ENCODE measurements at places on chromosomes 12 and 14. TPM values are rescaled to one million over a fixed set of nuclear protein-coding genes. Genes with fewer than 3 reads are reported as not detected.
A peak's percentile ranks its signal among the peaks of the same experiment; 100 is the strongest.

CELA1 gene
- total RNA-seq, result 1.2 TPM

PDZRN4 gene
- not detected for total RNA-seq

RAD9B gene
- 0.31 TPM for total RNA-seq

GALNT6 gene
- 10.2 TPM for total RNA-seq

NFKBIA gene
- 977 TPM for total RNA-seq

TEX52 gene
- not detected for total RNA-seq

NXPH4 gene
- total RNA-seq, result not detected

PAH gene
- total RNA-seq, result not detected

TAS2R8 gene
- not detected for total RNA-seq

KRT77 gene
- 0.11 TPM for total RNA-seq

- H3K27me3 ChIP-seq, result peaks cover 15% of the 10 kb centered on the region
- H3K4me1 ChIP-seq, result no peaks in the 10 kb centered on the region
- no peak overlapping the region for H3K4me3 ChIP-seq
Measured at GRCh38 chr14:94203473-94204210, 29.5 kb downstream of the PPP4R4 start.

GRCh38 chr14:93749076-93749420 is 39.2 kb downstream of the PRIMA1 start:
- no peak overlapping the region for H3K4me3 ChIP-seq
- no peak for DNase-seq
- H3K36me3 ChIP-seq, result no peaks in the 10 kb centered on the region
- H3K27me3 ChIP-seq, result no peaks in the 10 kb centered on the region

GRCh38 chr14:33120341-33120740 is 181.7 kb downstream of the NPAS3 start:
- no peak overlapping the region for H3K27ac ChIP-seq
- no peaks in the 10 kb centered on the region for H3K36me3 ChIP-seq
- DNase-seq, result no peak
- no peaks in the 10 kb centered on the region for H3K4me1 ChIP-seq

DNA sequence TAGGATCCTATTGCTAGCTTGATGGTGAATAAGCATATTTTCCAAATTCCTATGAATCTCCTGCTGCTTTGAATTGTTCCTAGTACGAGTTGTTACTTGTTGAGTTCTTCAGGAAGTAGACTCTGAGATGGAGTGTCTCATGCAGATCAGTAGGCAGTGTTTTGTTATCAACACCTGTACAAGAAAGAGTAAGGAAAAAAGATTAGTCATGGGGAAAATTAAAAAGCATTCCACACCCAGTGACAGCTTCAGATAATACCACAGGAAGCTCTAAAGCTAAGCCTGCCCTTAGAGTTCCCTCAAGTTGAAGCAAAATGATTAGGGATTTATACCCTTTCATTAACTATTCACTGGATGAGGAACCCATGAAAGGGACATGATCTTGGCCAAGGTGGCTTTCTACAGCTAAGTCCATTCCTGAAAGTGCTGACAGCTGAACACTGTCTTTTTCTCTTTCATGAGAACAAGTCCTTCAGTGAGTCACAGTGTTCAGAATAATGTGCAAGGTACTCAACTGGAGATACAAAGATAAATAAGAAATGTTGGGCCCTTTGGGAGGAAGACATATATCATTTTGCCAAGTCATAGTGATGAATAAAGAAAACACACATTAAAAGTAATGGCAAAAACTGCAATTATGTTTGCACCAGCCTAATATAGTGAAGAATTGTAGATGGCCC is 49.1 kb downstream of the CCER1 start:
- no peak for DNase-seq
- H3K27me3 ChIP-seq, result no peaks in the 10 kb centered on the region
- no peak overlapping the region for H3K27ac ChIP-seq
- H3K36me3 ChIP-seq, result no peaks in the 10 kb centered on the region

- H3K27me3 ChIP-seq, result no peaks in the 10 kb centered on the region
- no peaks in the 10 kb centered on the region for H3K36me3 ChIP-seq
- H3K4me3 ChIP-seq, result no peak overlapping the region
- DNase-seq, result no peak
Measured at GRCh38 chr12:14984036-14984435, 11.2 kb downstream of the PDE6H start.

DNA sequence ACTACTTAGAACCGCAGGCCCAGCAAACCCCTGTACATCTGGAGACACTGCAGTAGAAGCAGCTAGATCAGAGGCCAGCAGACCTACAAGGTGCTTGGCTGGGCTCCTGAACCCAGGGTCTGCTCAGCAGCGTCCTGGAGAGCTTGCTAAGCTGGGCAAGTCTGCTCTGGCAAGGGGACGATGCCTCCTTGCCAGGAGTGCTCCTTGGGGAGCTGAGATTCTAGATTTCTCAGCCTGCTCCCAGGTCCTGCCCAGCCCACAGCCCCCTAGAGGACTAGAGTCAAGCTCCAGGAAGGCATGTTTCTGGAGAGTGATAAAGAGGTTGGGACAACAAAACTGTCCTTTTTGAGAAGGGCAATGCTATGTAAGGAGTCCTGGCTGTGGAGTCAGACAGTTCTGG is 60.3 kb downstream of the HSPB8 start:
- H3K27ac ChIP-seq, result no peak overlapping the region
- no peak overlapping the region for H3K4me3 ChIP-seq
- H3K4me1 ChIP-seq, result no peaks in the 10 kb centered on the region
- no peak for DNase-seq
- H3K27me3 ChIP-seq, result peaks cover 2% of the 10 kb centered on the region

DNA sequence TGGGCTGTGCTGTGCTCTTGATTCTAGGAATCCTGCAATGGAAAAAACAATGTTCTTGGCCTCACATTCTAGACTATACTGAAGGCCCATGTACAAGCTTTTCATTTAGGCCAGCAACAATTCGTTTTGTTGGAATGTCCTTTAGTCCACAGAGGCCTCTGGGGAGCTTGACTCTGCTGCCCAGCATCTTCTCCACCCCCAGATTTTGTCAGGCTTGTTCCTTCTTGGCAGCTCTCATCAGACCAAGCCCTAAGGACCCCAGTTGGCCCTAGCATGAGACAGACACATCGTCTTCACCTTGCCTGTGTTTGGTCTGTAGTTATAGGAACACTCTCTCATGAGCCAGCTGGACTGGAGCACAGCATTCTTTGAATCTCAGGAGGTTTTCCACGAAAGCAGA is 300.1 kb downstream of the VRK1 start:
- no peaks in the 10 kb centered on the region for H3K4me1 ChIP-seq
- no peak for DNase-seq
- H3K27ac ChIP-seq, result no peak overlapping the region
- H3K27me3 ChIP-seq, result peaks cover 3% of the 10 kb centered on the region
- no peaks in the 10 kb centered on the region for H3K36me3 ChIP-seq
- no peak overlapping the region for H3K4me3 ChIP-seq

GRCh38 chr12:1797011-1797901 is 23.1 kb upstream of the LRTM2 start:
- H3K27me3 ChIP-seq, result no peaks in the 10 kb centered on the region
- H3K36me3 ChIP-seq, result no peaks in the 10 kb centered on the region
- peaks cover 23% of the 10 kb centered on the region for H3K4me1 ChIP-seq
- peak overlapping the region; percentile 86 for H3K4me3 ChIP-seq

- H3K27ac ChIP-seq, result no peak overlapping the region
- no peaks in the 10 kb centered on the region for H3K4me1 ChIP-seq
- no peaks in the 10 kb centered on the region for H3K27me3 ChIP-seq
Measured at GRCh38 chr14:35509846-35510245, 24.1 kb upstream of the INSM2 start.

- no peak overlapping the region for H3K27ac ChIP-seq
- no peak for DNase-seq
- H3K4me1 ChIP-seq, result no peaks in the 10 kb centered on the region
- H3K4me3 ChIP-seq, result no peak overlapping the region
- H3K27me3 ChIP-seq, result peaks cover 6% of the 10 kb centered on the region
- H3K36me3 ChIP-seq, result no peaks in the 10 kb centered on the region
Measured at GRCh38 chr14:104552738-104553125, 26.8 kb upstream of the C14orf180 start.

DNA sequence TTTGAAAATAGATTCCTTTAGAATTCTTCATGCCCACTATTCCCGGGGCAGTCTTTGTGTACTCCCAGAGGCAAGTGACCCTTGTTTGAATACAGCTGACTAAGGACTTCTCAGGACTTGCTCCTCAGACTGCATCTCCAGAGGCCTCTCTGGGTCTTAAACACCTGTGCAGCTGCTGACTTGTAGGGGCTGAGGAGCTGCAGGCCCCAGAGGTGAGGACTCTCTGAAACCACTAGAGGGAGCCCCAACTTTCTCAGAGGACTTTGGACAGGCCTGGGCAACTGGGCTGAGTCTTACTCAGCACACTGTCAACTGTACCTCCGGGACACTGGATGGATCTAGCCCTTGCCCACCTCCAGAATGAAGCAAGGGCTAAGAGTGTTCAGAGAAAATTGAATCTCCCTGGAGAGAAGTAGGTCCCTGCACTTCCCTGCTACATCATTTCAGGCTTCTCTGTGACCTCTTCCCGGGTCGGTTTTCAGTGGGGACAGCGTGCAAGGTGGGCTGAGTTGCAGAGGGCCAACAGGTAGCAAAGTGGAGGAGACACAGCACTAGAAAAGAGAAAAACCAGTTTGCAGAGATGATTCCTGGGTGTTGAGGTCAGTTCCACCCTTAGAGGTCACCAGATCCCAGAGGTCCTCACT is 164.6 kb downstream of the TMEM117 start:
- H3K27me3 ChIP-seq, result no peaks in the 10 kb centered on the region
- no peak overlapping the region for H3K27ac ChIP-seq
- no peaks in the 10 kb centered on the region for H3K4me1 ChIP-seq
- no peaks in the 10 kb centered on the region for H3K36me3 ChIP-seq

GRCh38 chr14:91032248-91032647 is 28.2 kb downstream of the RPS6KA5 start:
- no peak overlapping the region for H3K4me3 ChIP-seq
- H3K36me3 ChIP-seq, result no peaks in the 10 kb centered on the region
- H3K27ac ChIP-seq, result no peak overlapping the region
- no peak for DNase-seq

DNA sequence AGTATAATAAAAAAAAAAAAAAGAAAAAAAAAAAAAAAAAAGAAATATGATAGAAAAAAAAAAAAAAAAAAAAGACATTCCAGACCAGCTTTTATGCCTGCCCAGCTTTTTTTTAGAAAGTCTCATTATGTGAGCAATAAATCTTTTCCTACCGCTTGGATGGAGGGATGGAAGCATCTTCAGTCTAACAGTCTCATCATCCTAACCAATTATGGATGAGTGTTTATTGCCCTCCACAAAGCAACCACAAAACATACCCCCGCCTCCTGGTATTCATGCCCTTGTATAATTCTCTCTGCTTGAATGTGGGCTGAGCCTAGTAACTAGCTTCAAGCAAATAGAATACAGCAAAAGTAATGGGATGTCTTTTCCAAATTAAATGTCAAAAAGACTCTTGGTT is 33.7 kb upstream of the ADAMTS20 start:
- DNase-seq, result no peak
- no peak overlapping the region for H3K27ac ChIP-seq
- H3K4me1 ChIP-seq, result no peaks in the 10 kb centered on the region
- no peaks in the 10 kb centered on the region for H3K36me3 ChIP-seq
- H3K4me3 ChIP-seq, result no peak overlapping the region
- H3K27me3 ChIP-seq, result no peaks in the 10 kb centered on the region

DNA sequence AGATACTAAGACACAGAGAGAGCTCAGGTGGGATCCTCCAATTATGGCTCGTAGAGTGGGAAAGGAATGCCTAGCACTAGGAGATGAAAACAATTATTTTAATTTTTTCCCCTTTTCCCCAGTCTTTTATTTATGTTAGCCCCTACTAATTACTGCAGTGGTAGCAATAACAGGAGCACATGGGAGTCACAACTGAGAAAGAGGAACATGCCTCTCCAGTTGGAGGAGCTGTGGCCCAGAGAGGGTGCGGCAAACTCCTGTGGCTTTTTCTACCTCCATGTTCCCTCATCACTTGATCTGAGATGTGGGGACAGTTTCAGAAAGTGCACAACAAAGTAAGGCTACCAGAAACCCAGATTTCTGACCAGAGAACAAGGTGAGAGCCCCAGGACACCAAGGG is 25.9 kb upstream of the POC1B start:
- H3K27ac ChIP-seq, result no peak overlapping the region
- H3K36me3 ChIP-seq, result no peaks in the 10 kb centered on the region
- no peaks in the 10 kb centered on the region for H3K27me3 ChIP-seq
- no peak for DNase-seq

DNA sequence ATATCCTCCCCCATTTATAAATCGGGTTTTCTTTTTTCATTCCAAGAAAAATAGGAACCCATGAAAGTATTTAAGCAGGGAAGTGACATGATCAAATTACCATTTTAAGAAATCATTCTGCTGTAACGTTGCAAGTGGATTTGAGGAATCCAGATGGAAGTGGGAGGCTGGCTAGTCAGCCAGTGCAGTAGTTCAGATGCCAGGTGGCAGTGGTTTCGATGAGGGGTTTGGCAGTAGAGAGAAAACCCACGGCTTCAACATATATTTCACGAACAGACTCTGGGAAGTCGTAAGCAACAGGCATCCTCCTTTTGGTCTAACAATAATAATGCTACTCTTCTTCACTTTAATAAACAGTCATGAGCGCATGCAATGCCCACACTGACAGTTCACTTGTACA is 25.0 kb downstream of the PDZRN4 start:
- no peak overlapping the region for H3K4me3 ChIP-seq
- DNase-seq, result no peak
- H3K36me3 ChIP-seq, result no peaks in the 10 kb centered on the region
- no peaks in the 10 kb centered on the region for H3K27me3 ChIP-seq

- no peaks in the 10 kb centered on the region for H3K36me3 ChIP-seq
- H3K4me1 ChIP-seq, result peaks cover 33% of the 10 kb centered on the region
- H3K4me3 ChIP-seq, result peak overlapping the region; percentile 1
- H3K27ac ChIP-seq, result no peak overlapping the region
Measured at GRCh38 chr14:76867516-76868453, 41.6 kb downstream of the LRRC74A start.

GRCh38 chr14:68363466-68363842 is 429.4 kb downstream of the ZFP36L1 start:
- no peaks in the 10 kb centered on the region for H3K27me3 ChIP-seq
- DNase-seq, result no peak
- H3K4me3 ChIP-seq, result no peak overlapping the region
- H3K4me1 ChIP-seq, result peaks cover 23% of the 10 kb centered on the region
- no peak overlapping the region for H3K27ac ChIP-seq

- no peaks in the 10 kb centered on the region for H3K27me3 ChIP-seq
- no peak overlapping the region for H3K27ac ChIP-seq
- no peaks in the 10 kb centered on the region for H3K36me3 ChIP-seq
- peaks cover 8% of the 10 kb centered on the region for H3K4me1 ChIP-seq
Measured at GRCh38 chr12:116392061-116392460, 114.6 kb upstream of the MED13L start.

- DNase-seq, result no peak
- no peak overlapping the region for H3K4me3 ChIP-seq
- no peaks in the 10 kb centered on the region for H3K36me3 ChIP-seq
- no peaks in the 10 kb centered on the region for H3K4me1 ChIP-seq
- H3K27me3 ChIP-seq, result no peaks in the 10 kb centered on the region
Measured at GRCh38 chr14:66442953-66443571, 43.1 kb upstream of the CCDC196 start.

- no peaks in the 10 kb centered on the region for H3K4me1 ChIP-seq
- H3K27ac ChIP-seq, result no peak overlapping the region
- DNase-seq, result no peak
- no peaks in the 10 kb centered on the region for H3K36me3 ChIP-seq
Measured at GRCh38 chr12:102204025-102204424, 6.4 kb upstream of the PMCH start.

All from CD4-positive, alpha-beta T cell (primary cell).